WTC11 (cell line): ENCODE measurements at places on chromosomes 5 and 9. TPM values are rescaled to one million over a fixed set of nuclear protein-coding genes. Genes with fewer than 3 reads are reported as not detected.

- peaks cover 59% of the 10 kb centered on the region for H3K27me3 ChIP-seq
- H3K4me3 ChIP-seq: peak overlapping the region; percentile 73
- peak overlapping the region; percentile 87 for H3K27ac ChIP-seq
- DNase-seq: no peak
- no peaks in the 10 kb centered on the region for H3K36me3 ChIP-seq
- H3K4me1 ChIP-seq: peaks cover 40% of the 10 kb centered on the region
Observed at GRCh38 chr9:99820685-99821395, 845 bp upstream of the NR4A3 start.

The TNC gene
- total RNA-seq: 3.3 to 4.5 TPM (median 3.6 TPM) in 3 replicates

The LMAN2 gene
- total RNA-seq: 141 to 162 TPM (median 147 TPM) in 3 replicates

The IL4 gene
- not detected in 3 replicates for total RNA-seq

The TXNDC8 gene
- not detected in 3 replicates for total RNA-seq

The TSC1 gene
- 46.4 to 53.9 TPM (median 52.9 TPM) in 3 replicates for total RNA-seq

- H3K27ac ChIP-seq: peak overlapping the region; percentile 69
- no peaks in the 10 kb centered on the region; the same call in 1 of the 2 replicates for H3K27me3 ChIP-seq
- peaks cover 38% of the 10 kb centered on the region for H3K4me1 ChIP-seq
Observed at GRCh38 chr9:68669218-68669617, 35.8 kb upstream of the PIP5K1B start.

- H3K27me3 ChIP-seq: no peaks in the 10 kb centered on the region
Observed at GRCh38 chr9:77883846-77884771, 147.5 kb downstream of the GNAQ start.

The MEF2C gene
- 1.4 to 3.6 TPM (median 1.7 TPM) in 3 replicates for total RNA-seq

- 0 out of 2 replicates have a peak, but pooled peaks cover 4% of the 10 kb centered on the region for H3K36me3 ChIP-seq
- H3K4me3 ChIP-seq: no peak overlapping the region
- H3K27ac ChIP-seq: no peak overlapping the region
- no peak for DNase-seq
- no peaks in the 10 kb centered on the region for H3K27me3 ChIP-seq
Observed at GRCh38 chr9:29332789-29333188, 1759.5 kb upstream of the C9orf72 start.
